ENCODE measurements at places on chromosomes 3 and 15. TPM values are rescaled to one million over a fixed set of nuclear protein-coding genes. Genes with fewer than 3 reads are reported as not detected.

Gene ZNF860
- not detected for polyA plus RNA-seq

GRCh38 chr3:49803465-49804140 lies 542 bp downstream of the INKA1 start:
- no peaks in the 10 kb centered on the region for H3K36me3 ChIP-seq
- peak overlapping the region; percentile 94 for H3K4me3 ChIP-seq
- H3K27ac ChIP-seq, result peak overlapping the region; percentile 98
- DNase-seq, result peak; percentile 84

Gene CELSR3
- 10.0 TPM for polyA plus RNA-seq

DNA sequence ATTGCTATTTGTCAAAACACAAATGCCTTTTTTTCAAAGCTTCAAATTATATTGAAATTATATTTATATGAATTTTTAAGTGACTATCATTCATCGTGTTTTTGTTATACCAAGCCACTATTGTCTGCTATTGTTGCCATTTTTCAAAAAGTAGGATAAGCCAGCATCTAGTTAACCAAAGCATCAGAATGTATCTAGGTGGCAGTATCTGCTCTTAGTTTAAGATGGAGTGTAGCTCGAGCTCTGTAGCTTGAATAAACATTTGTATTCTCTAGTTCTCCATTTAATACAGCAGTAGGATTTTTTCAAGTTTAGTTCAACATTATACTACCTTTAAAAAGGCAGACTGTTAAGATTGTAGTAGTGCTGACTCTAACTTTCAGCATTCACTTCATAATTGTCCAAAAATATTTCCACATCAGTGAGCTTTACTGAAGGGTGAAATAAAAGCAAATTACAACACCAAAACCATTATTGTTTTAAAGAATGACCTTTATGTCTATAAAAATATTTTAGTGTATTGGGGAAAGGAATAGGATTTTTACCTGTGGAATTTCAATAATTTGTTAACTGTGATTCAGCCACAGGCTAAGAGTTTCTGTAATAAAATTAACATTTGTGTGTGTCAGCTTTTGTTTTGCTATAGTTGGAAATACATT lies 19.6 kb upstream of the C15orf61 start:
- no peaks in the 10 kb centered on the region for H3K27me3 ChIP-seq
- H3K4me3 ChIP-seq, result no peak overlapping the region
- peak; percentile 38 for DNase-seq
- no peaks in the 10 kb centered on the region for H3K4me1 ChIP-seq

DNA sequence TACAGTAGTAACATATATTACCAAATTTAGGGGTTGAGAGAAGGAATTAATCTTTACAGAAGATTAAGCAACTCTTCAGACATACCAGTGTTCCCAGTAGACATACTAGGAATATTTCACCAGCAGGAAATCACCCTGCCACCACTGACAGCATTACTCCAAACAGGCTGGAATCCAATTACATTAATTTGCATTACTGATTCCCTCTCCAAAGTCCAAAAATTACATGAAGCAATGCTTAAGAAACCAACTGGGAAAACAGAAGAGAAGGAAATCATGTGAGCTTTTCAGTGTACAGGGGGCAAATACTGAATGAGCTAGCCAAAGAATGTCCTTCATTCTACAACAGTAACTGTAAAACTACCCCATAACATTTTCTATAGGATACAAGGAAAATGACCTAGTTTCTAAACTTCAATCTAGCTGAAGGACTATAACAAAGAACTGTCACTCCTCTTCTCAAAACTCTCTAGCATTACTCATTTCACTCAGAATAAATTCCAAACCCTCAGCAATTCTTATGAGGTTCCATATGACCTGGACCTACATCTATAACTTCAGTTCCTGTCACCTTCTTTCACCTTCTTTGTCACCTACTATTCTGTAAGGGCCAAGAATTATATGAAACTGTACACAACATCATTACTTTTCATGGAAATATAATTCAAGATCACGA lies 72.7 kb downstream of the INO80 start:
- no peak overlapping the region for H3K27ac ChIP-seq
- H3K4me3 ChIP-seq, result no peak overlapping the region
- DNase-seq, result no peak
- no peaks in the 10 kb centered on the region for H3K27me3 ChIP-seq

DNA sequence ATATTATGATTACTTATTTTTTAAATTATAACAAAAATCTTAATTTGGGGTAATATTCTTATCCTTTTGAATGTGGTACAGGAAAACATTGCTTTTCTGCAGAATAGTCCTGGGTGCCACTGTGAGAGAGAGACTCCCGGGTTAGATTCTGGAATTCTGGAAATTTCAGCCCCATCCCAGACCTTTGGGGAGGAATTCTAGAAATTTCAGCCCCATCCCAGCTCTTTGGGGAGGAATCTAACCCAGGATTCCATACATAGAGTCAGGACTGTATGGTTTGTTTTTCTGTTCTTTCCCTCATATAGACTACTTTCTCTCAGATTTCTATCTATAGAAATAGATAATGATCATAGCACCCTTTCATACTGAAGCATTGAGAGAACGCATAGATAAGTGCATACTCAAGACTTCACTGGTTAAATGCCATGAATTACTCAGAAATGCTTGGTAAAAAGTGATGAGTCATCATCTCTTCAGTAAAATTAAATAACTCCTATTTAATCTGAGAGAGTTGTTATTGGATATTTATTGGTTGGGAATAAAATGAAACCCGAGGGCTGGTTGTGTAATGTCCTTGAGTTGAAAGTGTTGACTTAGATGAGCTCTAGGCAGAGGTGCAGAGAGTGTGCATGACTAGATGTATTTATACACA lies 8.3 kb downstream of the EIF2AK4 start:
- H3K36me3 ChIP-seq, result peaks cover 60% of the 10 kb centered on the region
- H3K4me3 ChIP-seq, result no peak overlapping the region
- no peak overlapping the region for H3K27ac ChIP-seq
- H3K27me3 ChIP-seq, result no peaks in the 10 kb centered on the region
- H3K4me1 ChIP-seq, result no peaks in the 10 kb centered on the region

DNA sequence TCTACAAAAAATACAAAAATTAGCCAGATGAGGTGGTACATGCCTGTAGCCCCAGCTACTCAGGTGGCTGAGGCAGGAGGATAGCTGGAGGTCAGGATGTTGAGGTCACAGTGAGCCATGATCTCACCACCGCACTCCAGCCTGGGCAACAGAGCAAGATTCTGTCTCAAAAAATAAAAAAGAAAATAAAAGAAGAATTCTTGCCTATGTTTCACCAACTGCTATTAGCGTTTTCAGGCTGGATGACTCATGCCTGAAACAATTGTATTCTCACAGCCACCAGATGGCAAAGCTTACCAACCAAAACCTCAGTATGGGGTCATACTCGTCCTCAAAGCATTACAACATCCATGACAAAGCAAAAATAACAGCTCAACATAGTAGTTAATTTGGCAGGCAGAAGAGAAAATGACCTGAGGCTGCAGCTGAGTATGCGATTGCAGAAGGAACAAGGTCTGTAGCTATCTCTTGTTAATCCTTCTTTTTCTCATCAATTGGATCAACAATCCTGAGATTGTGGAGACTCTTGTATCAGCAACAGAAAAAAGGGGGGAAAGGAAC lies 52.2 kb downstream of the TP53BP1 start:
- H3K4me1 ChIP-seq, result no peaks in the 10 kb centered on the region
- H3K27ac ChIP-seq, result peak overlapping the region; percentile 36
- DNase-seq, result peak; percentile 43
- H3K4me3 ChIP-seq, result no peak overlapping the region
- H3K27me3 ChIP-seq, result no peaks in the 10 kb centered on the region

Gene GRM2
- 0.15 TPM for polyA plus RNA-seq

DNA sequence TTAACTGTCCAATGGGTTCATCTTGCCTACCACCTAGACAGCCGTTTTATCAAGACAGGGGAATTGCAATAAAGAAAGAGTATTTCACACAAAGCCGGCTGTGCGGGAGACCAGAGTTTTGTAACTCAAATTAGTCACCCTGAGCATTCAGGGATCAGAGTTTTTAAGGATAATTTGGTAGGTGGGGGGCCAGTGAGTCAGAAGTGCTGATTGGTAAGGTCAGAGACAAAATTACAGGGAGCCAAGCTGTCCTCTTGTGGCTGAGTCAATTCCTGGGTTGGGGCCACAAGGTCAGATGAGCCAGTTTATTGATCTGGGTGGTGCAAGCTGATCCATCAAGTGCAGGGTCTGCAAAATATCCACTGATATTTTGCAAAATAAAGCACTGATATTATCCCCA lies 29.9 kb upstream of the GPD1L start:
- H3K4me1 ChIP-seq, result no peaks in the 10 kb centered on the region
- no peak overlapping the region for H3K27ac ChIP-seq
- no peaks in the 10 kb centered on the region for H3K36me3 ChIP-seq
- H3K27me3 ChIP-seq, result no peaks in the 10 kb centered on the region

GRCh38 chr3:30356866-30357753 lies 249.3 kb upstream of the TGFBR2 start:
- H3K36me3 ChIP-seq, result no peaks in the 10 kb centered on the region
- no peaks in the 10 kb centered on the region for H3K27me3 ChIP-seq
- peaks cover 47% of the 10 kb centered on the region for H3K4me1 ChIP-seq
- H3K27ac ChIP-seq, result peak overlapping the region; percentile 79
- H3K4me3 ChIP-seq, result no peak overlapping the region
- no peak for DNase-seq

Gene LXN
- polyA plus RNA-seq, result not detected

Gene ZPLD1
- polyA plus RNA-seq, result not detected

DNA sequence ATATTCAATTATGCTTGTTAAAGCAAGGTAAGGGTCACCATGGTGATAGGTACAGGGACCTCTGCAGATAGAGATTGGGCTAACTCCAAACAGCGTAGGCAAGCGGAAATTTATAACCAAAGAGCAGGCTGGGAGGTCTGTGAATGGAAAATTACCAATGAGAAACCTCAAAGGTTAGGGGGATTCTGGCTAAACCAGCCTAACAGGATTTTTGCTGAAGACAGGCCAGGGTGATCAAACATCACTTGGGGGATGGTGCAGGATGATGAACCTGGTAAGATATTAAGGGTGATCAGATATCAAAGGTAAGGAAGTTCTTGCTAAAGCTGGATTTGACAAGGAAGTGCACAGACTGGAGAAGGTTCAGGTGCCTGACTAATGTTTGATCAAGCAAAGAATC lies 35.3 kb upstream of the SNRPN start:
- H3K27ac ChIP-seq, result no peak overlapping the region
- H3K4me1 ChIP-seq, result no peaks in the 10 kb centered on the region
- no peak for DNase-seq
- no peak overlapping the region for H3K4me3 ChIP-seq
- no peaks in the 10 kb centered on the region for H3K36me3 ChIP-seq

DNA sequence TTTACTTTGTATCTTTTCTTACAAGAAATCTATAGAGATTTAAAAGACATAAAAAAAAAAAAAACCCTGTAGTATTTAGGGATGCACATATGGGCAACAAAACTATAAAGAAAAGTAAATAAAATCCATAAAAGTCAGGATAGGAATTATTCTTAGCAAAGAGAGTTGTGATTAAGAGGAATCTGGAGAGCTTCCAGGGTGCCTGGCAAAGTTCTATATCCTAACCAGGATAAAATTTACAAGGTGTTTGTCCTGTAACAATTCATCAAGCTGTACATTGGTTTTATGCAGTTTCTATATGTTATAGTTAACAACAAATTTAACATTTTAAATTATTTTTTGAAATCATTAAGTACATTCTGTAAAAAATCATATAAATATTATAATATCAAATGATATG lies 7.9 kb downstream of the SECISBP2L start:
- H3K36me3 ChIP-seq, result peaks cover 19% of the 10 kb centered on the region
- no peak overlapping the region for H3K4me3 ChIP-seq
- peak overlapping the region; percentile 30 for H3K27ac ChIP-seq
- H3K4me1 ChIP-seq, result peaks cover 15% of the 10 kb centered on the region

Gene NEK4
- polyA plus RNA-seq, result 8.8 TPM

GRCh38 chr15:87689716-87690115 lies 566.8 kb downstream of the NTRK3 start:
- no peak overlapping the region for H3K27ac ChIP-seq

DNA sequence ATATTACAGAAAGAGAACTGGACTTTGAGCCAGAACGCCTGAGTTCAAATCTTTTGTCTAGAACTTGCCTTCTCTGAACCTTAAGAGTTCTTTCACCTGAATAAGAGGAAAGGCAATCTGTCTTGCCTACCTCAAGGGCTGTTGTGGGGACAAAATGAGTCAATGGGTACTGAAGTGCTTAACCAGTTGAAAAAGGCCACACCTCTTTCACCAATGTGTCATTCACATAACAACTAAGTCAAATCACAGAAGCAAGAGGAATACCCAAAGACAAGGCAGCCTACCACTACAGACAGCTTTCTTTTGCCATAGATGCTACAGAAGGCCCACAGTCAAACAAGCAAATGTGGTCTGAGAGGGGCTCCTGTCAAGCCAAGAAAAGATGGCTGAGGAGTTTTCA lies 39.7 kb downstream of the NBEAL2 start:
- H3K27ac ChIP-seq, result no peak overlapping the region
- no peak for DNase-seq
- H3K4me1 ChIP-seq, result peaks cover 15% of the 10 kb centered on the region

DNA sequence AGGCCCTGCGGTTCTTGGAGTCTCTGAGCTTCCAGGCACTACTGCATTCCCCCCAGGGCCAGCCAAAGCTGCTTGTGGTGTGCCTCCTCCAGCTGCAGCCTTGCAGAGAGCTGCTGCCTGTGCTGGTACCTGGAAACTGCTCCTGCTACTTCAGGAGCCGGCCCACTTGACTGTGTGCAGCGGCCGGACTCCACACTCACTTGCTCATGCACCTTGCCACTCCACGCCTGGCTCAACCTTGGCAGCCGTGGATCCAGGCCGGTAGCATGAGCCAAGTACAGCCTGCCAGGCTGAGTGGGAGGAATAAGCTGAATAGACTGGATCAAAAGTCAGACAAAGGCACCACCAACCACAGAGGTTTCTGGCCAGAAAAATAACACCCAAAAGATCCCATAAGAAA lies 169.7 kb downstream of the TJP1 start:
- DNase-seq, result no peak
- no peaks in the 10 kb centered on the region for H3K36me3 ChIP-seq
- H3K27ac ChIP-seq, result no peak overlapping the region
- no peak overlapping the region for H3K4me3 ChIP-seq

DNA sequence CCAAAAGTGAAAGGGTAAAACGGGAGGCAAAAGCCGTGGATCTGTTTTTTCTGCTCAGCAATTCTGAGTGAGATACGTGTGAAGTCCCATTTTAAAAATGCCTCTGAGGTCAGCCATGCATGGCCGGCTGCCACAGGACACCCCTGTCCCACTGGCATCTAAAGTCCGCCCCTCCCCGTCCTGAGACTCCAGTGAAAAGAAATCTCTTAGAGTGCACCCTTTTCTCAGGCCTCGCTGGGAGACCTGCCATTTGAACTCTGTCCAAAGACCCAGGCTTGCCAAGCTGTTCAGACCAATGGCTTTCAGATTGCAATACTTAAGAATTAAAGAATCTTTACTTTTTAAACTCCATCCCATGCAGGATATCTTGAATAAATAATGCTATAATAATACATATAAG lies 61.0 kb upstream of the SLC24A5 start:
- H3K4me3 ChIP-seq, result no peak overlapping the region
- H3K27ac ChIP-seq, result no peak overlapping the region
- H3K36me3 ChIP-seq, result no peaks in the 10 kb centered on the region
- no peaks in the 10 kb centered on the region for H3K27me3 ChIP-seq

Gene ZIC4
- polyA plus RNA-seq, result 2.0 TPM

Measured in SK-N-SH (cell line).